CD8-positive, alpha-beta T cell (primary cell): ENCODE measurements at places on chromosomes 4 and X. TPM values are rescaled to one million over a fixed set of nuclear protein-coding genes. Genes with fewer than 3 reads are reported as not detected.

- DNase-seq, result no peak
Measured at GRCh38 chr4:142128529-142128928, 492.1 kb downstream of the IL15 start.

DNA sequence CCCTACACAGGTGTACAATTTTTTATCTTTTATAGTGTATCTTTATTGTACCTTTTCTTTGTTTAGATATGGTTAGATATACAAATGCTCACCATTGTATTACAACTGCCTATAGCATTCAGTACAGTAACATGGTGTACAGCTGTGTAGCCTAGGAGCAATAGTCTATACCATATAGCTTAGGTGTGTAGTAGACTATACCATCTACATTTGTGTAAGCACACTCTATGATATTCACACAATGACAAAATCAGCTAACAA, 80.3 kb downstream of the FAM13A start:
- DNase-seq, result no peak

DNA sequence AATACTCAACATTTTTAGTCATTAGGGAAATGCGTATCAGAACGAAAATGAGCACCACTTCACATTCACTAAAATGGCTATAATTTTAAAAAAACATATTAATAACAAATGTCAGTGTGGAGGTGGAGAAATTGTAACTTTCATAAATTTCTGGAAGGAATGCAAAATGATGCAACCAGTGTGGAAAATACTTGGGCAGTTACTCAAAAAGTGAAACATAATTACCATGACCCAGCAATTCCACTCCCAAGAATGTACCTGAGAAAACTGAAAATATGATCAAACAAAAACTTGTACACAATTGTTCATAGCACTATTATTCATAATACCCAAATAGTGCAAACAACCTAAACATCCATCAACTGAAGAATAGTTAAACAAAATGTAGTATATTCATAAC, 76.1 kb upstream of the FAM241A start:
- no peak for DNase-seq

DNA sequence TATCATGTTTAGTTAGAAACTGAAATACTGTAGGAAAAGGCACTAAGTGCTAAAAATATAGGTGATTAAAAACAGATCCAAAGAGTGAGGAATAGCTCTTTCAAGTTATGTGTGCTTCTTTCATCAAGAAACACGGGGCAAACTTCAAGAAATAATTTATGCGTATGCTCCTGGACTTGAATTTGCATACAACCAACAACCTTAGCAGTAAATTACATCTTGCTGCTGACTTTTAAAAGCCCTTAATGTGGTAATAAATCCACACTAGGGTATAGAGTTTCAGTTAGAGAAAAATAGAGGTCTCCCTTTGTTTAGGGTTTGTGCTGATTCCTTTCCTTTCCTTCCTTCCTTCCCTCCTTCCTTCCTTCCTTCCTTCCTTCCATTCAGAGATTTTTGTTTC, 94.5 kb upstream of the GC start:
- no peak for DNase-seq

Gene C1QTNF7
- not detected for total RNA-seq

Gene TLL1
- not detected for total RNA-seq

Gene LRP2BP
- 3.0 TPM for total RNA-seq
